DMS153 (cell line): ENCODE measurements at places on chromosomes 13 and 19.

GRCh38 chr13:47549219-47549752, 451.8 kb downstream of the SUCLA2 start:
- DNase-seq = no peak

DNA sequence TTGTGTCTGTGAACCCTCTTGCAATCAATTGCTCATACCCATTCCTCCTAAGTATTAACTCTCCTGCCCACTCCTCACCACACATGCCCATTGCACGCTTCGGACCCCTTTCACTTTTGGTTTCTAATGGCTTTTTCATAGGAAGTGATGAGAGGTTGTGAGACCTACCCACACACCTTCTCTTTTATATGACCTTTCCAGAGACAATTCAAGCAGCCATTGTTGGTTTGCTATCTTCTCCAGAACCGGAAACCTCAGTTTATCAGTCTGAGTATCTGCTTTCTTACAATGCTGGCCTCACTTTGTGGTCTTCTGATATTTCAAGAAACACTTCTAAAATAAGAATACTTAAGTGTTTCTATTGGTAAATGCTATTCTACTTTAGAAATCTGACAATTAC, 1550.8 kb upstream of the SLC10A2 start:
- DNase-seq = no peak

- DNase-seq = no peak
Observed at GRCh38 chr19:4059453-4059871, 7.2 kb downstream of the ZBTB7A start.

DNA sequence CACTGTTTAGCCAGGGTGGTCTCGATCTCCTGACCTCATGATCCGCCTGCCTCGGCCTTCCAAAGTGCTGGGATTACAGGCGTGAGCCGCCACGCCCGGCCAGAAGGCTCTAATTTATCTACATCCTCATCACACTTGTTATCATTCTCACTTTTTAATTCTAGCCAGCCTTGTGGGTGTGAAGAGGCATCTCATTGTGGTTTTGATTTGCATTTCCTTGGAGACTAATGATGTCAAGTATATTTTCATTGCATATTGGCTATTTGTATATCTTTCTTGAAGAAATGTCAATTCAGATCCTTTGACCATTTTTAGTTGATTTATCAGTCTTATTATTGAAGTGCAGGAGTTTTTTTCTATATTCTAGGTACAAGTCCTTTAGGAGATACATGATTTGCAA, 27.7 kb upstream of the HIF3A start:
- DNase-seq = no peak

- DNase-seq = peak; percentile 23
Observed at GRCh38 chr19:2171349-2172145, 7.8 kb downstream of the DOT1L start.

GRCh38 chr13:27151798-27152599, 19.6 kb downstream of the USP12 start:
- no peak for DNase-seq

- no peak for DNase-seq
Observed at GRCh38 chr13:64553411-64554129, 2676.6 kb downstream of the PCDH9 start.

DNA sequence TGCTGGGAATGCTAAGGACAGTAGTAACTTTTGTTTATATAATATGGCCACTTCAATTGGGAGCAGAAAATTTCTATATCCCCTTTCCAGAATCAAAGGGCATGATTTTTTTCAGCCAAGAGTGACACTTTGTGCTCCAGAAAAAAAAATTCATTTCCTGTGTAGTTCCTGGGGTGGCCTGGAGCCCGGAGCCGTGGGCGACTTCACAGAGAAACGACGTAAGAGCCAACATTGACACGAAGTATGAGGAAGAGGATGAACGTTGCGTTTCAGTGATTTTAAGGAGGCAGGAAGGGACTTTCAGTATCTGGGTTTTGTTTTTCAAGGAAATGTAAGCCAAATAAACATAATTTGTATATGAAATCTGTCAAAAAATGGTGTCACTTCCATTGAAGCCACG, 187.6 kb downstream of the STK24 start:
- DNase-seq = no peak

- DNase-seq = peak; percentile 37
Observed at GRCh38 chr19:42246143-42246921, 3.9 kb upstream of the GSK3A start.

GRCh38 chr19:49355909-49356353, 6.3 kb downstream of the TEAD2 start:
- no peak for DNase-seq

DNA sequence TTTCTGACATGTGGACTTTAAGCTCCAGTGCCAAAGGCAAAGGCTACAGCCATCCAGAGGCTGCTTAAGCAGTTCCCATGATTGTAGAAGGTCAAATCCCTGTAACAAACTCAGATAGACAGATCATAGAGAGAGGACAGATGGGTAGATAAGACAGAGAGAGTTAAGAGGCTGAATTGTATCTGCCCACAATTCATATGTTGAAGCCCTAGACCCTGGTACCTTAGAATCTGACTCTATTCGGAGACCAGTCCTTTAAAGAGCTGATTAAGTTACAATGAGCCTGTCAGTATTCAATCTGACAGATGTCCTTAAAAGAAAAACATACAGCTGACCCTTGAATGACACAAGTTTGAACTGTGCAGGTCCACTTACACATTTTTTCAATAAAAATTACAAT, 115.2 kb downstream of the RAP2A start:
- no peak for DNase-seq

DNA sequence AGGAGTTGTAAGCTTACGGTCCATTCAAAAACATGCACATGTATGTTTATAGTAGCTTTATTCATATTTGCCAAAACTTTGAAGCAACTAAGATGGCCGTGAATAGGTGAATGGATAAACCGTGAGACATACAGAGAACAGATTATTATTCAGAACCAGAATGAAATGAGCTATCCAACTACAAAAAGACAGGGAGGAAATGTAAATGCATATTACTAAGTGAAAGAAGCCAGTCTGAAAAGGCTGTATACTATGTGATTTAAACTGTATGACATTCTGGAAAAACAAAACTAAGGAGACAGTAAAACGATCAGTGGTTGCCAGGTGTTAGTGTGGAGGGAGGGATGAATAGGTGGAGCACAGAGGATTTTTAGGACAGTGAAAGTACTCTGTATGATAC, 19.9 kb downstream of the NDFIP2 start:
- no peak for DNase-seq

DNA sequence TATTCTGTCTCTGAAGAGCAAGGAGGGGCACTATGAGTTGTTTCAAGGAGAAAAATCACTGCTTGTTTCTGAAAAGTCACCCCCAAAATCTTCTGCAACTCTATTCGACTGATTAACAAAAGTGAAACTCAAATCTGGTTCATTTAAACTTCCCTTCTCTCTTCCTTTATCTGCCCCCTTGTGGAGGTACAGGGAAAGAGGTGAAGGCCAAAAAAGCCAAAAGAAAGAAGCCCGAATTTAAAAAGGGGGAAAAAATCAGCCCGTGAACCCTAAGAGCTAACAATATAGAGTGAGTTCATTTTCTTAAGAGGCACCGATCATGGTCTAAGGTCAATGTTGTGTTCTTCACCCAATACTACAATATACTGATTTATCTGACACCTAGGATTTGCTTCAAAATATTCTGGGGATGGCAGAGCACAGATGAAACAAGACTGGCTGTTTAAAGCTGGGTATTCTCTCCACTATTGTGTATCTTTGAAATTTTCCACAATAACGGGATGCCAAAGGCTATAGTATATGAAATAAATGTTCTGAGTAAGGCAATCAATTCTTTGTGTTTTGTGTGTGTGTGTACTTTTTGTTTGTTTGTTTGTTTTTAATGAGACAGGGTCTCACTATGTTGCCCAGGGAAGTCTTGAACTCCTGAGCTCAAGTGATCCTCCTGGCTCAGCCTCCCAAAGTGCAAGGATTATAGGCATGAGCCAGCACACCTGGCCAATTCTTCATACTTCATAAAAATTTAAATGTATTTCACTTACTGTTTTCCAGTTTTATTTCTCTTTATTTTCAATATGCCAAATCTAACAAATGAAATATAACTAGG, 55.0 kb upstream of the EEF1AKMT1 start:
- DNase-seq = peak; percentile 20

GRCh38 chr19:50167314-50167721, 4.2 kb upstream of the IZUMO2 start:
- DNase-seq = peak; percentile 24

GRCh38 chr13:28626266-28626665, 32.7 kb upstream of the POMP start:
- DNase-seq = no peak

DNA sequence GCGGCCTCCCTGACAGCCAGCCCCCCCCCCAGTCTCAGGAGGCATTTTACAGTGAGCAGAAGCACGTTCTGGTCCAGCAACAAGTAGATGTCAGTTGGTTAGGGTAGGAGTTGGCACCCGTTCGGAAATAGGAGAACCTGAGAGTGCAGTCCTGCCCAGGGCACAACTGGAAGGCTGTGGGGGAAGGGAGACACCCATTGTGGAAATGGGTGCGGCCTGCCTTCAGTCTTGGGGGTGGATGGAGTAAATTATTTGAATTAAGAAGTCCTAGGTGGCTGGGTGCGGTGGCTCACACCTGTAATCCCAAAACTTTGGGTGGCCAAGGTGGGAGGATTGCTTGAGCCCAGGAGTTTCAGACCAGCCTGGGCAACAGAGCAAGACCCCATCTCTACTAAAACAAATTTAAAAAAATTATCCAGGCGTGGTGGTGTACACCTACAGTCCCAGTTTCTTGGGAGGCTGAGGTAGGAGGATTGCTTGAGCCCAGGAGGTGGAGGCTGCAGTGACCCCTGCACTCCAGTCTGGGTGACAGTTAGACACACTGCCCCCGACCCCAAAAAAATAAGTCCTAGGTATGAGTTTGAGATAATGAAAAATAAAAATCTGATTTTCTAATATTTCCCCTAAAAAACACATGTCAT, 1.2 kb downstream of the CIRBP start:
- no peak for DNase-seq

- DNase-seq = no peak
Observed at GRCh38 chr19:48914181-48914580, 14.1 kb downstream of the NUCB1 start.

GRCh38 chr19:9306443-9306842, 3.2 kb downstream of the ZNF699 start:
- DNase-seq = no peak

DNA sequence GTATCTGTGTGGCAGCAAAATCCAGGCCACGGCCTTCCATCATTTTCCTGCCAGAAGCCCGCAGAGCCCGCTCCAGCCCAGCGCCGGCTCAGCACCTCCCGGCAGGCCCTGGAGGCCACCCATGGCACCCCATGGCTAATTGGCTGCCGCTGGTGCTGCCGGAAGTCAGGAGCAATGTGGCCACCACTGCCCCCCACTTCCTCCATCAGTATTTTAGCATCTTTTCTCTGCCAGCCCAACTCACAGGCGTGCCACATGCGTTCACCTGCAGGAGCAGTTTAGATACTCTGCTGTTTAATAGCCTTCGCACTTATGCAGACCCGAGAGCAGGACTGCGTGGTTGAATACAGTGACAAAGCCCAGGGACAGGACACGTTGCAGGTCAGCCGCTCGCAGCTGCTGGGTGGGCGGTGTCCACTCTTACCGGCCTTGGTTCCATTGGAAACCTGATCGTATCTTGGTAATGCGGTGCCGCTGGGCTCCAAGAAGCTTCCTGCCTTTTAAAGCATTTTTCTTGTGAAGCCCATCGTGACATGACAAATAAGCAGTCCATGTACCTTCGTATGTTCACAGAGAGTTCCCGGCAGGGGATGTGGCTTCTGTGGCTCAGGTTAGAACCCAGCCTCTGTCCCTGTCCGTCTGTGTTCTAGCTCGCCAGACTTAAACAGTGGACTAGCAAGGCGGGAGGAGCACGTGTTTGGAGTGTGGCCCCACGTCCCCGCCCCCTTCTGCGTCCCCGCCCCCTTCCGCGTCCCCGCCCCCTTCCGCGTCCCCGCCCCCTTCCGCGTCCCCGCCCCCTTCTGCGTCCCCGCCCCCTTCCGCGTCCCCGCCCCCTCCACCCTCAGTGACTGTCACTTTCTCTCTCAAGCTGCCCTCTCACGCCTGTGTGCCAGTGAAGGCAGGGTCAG, 162.0 kb upstream of the SOX1 start:
- no peak for DNase-seq

DNA sequence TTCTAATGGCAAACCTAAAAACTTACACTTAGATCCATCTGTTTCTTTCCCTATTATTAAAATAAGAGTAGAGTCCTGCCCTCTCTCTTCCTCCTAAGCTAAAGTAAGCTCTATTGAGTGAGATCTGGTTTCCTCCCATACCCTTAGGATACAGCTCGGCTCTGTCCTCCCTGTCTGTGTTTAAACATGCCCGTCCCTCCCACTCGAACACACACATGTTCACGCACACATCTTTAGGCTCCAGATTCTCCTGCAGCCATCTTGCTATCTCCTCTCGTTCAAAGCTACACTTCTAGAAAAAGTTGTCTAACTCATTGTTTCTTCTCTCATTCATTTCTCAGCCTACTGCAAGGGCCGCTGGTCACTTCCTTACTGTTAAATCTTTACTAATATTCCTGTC, 15.1 kb upstream of the CEBPG start:
- no peak for DNase-seq

- DNase-seq = no peak
Observed at GRCh38 chr19:16970821-16971220, 55.8 kb downstream of the CPAMD8 start.

DNA sequence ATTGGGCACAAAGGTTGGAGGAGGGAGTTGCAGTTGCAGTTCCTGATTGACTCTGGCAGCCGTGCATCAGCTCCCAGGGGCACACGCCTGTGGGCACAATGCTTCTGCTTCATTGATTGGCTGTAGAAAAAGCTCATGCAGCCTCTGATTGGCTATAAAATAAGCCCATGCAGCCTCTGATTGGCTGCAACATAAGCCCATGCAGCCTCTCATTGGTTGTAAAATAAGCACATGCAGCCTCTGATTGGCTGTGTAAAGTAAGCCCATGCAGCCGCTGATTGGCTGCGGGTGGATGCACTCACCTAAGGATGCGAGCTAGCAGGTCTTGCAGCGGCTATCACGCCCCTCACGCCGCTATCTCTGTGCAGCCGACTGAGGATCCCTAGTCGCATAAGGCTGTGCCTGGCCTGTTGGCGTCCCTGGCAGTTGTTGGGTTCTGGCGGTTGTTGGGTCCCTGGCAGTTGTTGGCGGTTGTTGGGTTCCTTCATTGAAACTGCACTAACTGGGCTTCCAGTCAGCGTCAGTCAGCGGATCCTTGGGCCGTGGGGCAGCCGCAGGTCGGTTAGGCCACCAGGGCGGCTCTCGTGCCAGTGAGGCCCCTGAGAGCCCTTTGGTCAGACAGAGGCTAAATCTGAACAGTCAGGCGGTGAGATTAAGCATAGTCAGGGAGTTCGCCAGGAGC, at the start of gene SIGLECL1:
TSS of gene SIGLECL1 (plus strand) at position 295 of the 682 bp plus-strand sequence. CDS start 12,993 bp downstream, outside the sequence.
- DNase-seq = no peak

- no peak for DNase-seq
Observed at GRCh38 chr19:54325194-54325621, 12.2 kb upstream of the LILRA5 start.

DNA sequence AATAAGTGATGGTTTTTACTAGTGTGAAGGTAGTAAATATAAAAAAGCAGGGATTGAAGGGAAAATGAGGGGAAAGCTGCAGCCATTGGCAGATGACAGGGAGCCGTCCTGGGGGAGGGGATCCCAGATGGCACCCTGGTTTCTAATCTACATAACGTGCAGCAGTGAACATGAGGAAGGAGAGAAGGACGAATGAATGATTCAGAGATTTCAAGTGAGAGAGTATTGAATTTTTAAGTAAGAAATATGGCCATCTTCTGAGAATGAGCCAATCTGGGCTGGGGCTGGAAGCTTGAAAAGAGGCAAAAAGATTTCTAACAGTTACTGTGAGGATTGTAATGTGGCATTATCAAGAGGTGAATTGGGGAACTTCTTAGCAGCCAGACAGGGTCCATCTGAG, 414.2 kb downstream of the MYO16 start:
- DNase-seq = no peak

GRCh38 chr13:32115066-32115465, 83.5 kb downstream of the FRY start:
- peak; percentile 5 for DNase-seq
